ENCODE measurements at places on chromosomes 1 and 21. TPM values are rescaled to one million over a fixed set of nuclear protein-coding genes. Genes with fewer than 3 reads are reported as not detected.

GBP6 gene
- total RNA-seq = 0.12 TPM

DNA sequence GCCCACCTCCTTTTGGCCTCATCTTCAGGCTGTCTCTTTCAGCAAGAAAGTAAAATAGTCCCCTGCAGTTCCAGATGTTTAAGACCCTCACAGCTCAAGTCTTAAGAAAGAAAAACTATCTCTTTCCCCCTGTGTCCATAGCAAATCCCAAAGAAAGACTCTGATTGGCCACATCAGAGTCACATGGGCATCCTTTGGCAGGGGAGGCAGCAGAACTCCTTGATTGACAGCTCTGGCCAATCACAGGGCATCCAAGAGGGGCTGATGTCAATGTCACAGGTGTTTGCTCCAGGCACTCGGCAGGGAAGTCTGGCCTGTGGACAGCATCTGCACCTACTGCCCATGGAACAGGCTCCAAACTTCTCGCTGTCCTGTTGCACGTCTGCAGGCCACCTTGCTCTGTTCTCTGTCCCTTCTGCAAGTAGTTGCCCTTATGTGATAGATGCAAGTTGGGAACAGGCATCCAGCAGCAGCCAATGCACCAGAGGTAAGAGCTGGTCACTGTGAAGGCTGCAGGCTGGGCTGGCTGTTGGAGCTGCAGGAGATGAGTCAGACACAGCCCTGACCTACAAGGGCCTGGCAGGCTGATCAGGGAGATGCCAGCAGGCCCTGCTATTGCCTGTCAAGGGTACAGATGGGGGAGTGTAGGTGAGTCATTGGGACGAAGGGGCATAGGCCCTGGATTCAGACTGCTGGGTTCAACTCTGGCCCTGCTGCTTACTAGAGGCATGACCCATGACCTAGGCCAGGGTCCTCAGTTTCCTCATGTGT lies 96.8 kb upstream of the TMEM51 start:
- no peak for DNase-seq

DNA sequence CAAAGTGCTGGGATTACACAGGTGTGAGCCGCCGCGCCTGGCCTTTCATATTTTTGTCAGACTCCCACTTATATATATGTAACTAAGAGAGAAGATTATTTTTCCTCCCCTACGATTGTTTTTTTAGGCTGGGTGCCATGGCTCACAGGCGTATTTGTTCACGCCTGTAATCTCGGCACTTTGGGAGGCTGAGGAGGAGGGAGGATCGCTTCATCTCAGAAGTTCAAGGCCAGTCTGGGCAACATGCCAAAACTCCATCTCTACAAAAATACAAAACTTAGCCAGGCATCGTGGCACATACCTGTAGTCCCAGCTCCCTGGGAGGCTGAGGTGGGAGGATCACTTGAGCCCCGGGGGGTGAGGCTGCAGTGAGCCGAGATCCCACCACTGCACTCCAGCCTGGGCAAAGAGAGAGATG lies 23.9 kb upstream of the ITLN2 start:
- DNase-seq = no peak

DNA sequence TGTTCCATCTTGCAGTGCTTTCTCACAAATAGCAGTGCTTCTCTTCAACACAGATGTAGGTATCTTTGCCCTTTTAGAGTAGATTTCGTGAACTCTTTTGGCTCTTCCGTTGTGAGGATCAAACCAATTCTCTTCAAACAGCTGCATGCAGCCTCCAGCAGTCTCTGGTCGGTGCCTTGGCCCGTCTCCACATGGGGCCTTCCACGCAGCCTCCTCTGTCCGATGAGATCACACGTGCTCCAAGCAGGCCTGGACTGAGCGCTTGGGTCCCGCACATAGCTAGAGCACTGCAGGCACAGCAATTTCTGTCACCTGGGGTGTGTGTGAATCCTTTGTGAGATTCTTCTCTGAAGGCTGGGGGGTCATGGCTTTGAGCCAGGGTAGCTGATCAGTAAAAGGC lies 82.8 kb upstream of the KCNE2 start:
- DNase-seq = no peak

OVAAL gene
- total RNA-seq = not detected
